ENCODE measurements at places on chromosomes 5 and 9.

DNA sequence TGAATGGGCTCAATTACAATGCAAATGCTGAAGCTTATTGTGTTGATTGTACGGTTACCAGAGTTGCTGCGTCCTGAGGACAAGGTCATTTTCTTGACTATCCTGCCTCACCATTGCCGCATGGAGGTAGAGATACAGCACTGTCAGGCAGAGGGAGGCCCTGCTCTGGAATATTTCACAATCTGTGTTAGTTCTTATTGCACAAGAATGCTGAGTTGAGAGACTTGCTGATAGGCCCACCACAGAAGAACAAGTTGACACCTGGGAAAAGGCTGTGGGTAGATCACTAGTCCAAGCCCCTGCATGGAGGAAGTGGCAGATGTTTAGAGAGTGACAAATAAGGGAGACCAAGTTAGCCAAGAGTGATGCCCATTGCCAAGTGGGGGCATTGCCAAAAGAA is 344.5 kb upstream of the ITGA1 start:
- no peak for DNase-seq
- H3K4me1 ChIP-seq, result no peaks in the 10 kb centered on the region
- H3K36me3 ChIP-seq, result no peaks in the 10 kb centered on the region
- H3K27ac ChIP-seq, result no peak overlapping the region

- DNase-seq, result no peak
- no peaks in the 10 kb centered on the region for H3K4me1 ChIP-seq
- no peak overlapping the region for H3K4me3 ChIP-seq
- no peak overlapping the region for H3K27ac ChIP-seq
- H3K27me3 ChIP-seq, result no peaks in the 10 kb centered on the region
- no peaks in the 10 kb centered on the region for H3K36me3 ChIP-seq
These were observed 92.4 kb upstream of the NR3C1 start for GRCh38 chr5:143495821-143496275.

- H3K27ac ChIP-seq, result no peak overlapping the region
- H3K4me3 ChIP-seq, result no peak overlapping the region
- no peak for DNase-seq
- no peaks in the 10 kb centered on the region for H3K27me3 ChIP-seq
These were observed 766.2 kb downstream of the PTPRD start for GRCh38 chr9:9846557-9846956.

- no peak overlapping the region for H3K4me3 ChIP-seq
- peaks cover 2% of the 10 kb centered on the region for H3K36me3 ChIP-seq
- peaks cover 9% of the 10 kb centered on the region for H3K4me1 ChIP-seq
- H3K27me3 ChIP-seq, result no peaks in the 10 kb centered on the region
These were observed 263.4 kb downstream of the DEPDC1B start for GRCh38 chr5:60436518-60436917.

DNA sequence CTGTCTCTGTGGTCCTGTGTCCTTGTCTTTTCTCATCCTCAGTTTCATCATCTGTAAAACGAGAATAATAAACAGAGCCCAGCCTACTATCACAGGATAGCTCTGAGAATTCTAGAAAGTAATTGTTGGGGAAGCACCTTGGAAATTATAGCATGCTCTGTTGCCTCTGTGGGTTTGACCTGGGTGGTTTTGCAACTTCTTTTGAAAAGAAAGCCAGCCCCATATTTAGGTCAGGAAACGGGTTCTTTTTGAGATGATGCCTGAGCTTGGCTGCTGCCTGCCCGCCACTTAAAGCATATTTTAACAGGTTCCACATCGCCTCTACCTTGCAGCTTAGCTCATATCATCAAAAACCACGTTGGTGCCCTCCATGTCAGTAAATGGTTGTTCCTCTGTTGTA is 111.1 kb downstream of the TLR4 start:
- H3K4me1 ChIP-seq, result peaks cover 15% of the 10 kb centered on the region
- H3K36me3 ChIP-seq, result no peaks in the 10 kb centered on the region
- no peaks in the 10 kb centered on the region for H3K27me3 ChIP-seq
- no peak overlapping the region for H3K4me3 ChIP-seq

DNA sequence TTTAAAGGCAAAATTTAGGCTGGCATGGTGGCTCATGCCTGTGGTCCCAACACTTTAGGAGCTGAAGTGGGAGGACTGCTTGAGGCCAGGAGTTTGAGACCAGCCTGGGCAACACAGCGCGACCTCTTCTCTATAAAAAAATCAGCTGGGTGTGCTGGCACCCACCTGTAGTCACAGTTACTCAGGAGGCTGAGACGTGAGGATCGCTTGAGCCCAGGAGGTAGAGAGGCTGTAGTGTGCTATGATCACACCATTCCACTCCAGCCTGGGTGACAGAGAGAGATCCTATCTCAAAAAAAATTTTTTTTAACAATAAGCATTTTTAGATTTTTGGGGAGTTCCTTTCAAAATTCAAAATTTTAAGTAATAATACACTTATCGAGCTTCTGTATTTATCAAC is 63.3 kb downstream of the SPATA31C2 start:
- H3K4me1 ChIP-seq, result peaks cover 11% of the 10 kb centered on the region
- no peaks in the 10 kb centered on the region for H3K27me3 ChIP-seq
- no peaks in the 10 kb centered on the region for H3K36me3 ChIP-seq
- no peak overlapping the region for H3K27ac ChIP-seq
- DNase-seq, result no peak

GRCh38 chr9:22097707-22098106 is 88.6 kb upstream of the CDKN2B start:
- H3K4me3 ChIP-seq, result no peak overlapping the region
- DNase-seq, result no peak
- H3K27me3 ChIP-seq, result no peaks in the 10 kb centered on the region
- H3K27ac ChIP-seq, result no peak overlapping the region
- H3K4me1 ChIP-seq, result peaks cover 3% of the 10 kb centered on the region
- no peaks in the 10 kb centered on the region for H3K36me3 ChIP-seq

DNA sequence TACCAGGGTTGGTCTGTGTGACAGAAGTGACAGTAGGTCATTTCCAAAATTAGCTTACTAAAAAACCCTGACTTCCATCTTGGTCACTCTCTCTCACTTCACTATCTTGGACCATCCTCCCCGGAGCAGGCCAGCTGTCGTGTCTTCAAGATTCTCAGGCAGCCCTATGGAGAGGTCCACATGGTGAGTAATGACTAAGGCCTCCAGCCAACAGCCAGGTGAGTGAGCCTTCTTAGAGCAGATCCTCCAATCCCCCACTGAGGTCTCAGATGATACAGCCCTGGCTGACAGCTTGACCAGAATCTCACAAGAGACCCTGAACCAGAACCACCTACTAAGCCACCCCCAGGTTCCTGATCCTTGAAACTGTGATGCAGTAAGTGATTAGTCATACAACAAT is 92.0 kb downstream of the DCP2 start:
- no peak for DNase-seq
- no peak overlapping the region for H3K27ac ChIP-seq
- no peaks in the 10 kb centered on the region for H3K36me3 ChIP-seq
- no peaks in the 10 kb centered on the region for H3K27me3 ChIP-seq

DNA sequence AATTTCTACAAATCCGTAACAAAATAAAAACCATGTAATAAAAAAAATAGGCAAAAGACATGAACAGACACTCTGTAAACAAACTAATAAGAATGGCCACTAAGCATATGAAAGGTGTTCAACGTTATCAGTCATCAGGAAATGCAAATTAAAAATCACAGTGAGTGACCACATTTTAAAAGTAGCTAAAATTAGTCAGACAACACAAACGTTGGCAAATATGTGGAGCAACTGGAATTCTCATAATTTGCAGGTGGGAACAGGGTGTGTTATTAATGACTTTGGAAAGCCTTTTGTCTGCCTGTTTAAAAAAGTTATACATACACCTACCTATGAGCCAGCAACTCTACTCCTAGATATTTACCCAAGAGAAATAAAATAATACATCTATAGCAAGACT is 164.4 kb downstream of the RMI1 start:
- no peak overlapping the region for H3K4me3 ChIP-seq
- no peaks in the 10 kb centered on the region for H3K36me3 ChIP-seq
- peaks cover 14% of the 10 kb centered on the region for H3K27me3 ChIP-seq
- no peak for DNase-seq

- no peaks in the 10 kb centered on the region for H3K4me1 ChIP-seq
- H3K27me3 ChIP-seq, result no peaks in the 10 kb centered on the region
- DNase-seq, result no peak
- H3K27ac ChIP-seq, result no peak overlapping the region
- H3K4me3 ChIP-seq, result no peak overlapping the region
These were observed 193.3 kb downstream of the SMARCA2 start for GRCh38 chr9:2208465-2208864.

- no peak overlapping the region for H3K27ac ChIP-seq
- H3K27me3 ChIP-seq, result no peaks in the 10 kb centered on the region
- peaks cover 16% of the 10 kb centered on the region for H3K36me3 ChIP-seq
- H3K4me3 ChIP-seq, result no peak overlapping the region
These were observed 2.4 kb upstream of the PHYKPL start for GRCh38 chr5:178234750-178235587.

DNA sequence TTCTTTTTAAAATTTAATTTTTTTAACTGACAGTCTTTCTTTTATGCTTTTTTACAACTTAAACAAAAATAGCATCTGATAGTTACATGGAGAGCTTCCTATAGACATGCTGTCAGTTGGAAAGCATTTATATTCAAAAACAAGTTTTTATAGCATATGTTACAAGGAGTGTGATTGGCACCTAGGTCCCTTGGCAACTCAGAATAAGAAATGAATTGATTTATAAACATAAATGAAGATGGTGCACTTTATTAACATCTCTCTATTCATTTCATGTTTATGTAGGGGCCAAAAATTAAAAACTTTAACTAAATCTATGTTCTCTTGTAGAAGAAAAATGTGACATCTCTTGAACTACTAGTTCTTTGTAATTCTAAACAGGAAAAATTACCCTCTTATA is 153.2 kb downstream of the XRCC4 start:
- no peaks in the 10 kb centered on the region for H3K4me1 ChIP-seq
- H3K4me3 ChIP-seq, result no peak overlapping the region
- H3K36me3 ChIP-seq, result no peaks in the 10 kb centered on the region

DNA sequence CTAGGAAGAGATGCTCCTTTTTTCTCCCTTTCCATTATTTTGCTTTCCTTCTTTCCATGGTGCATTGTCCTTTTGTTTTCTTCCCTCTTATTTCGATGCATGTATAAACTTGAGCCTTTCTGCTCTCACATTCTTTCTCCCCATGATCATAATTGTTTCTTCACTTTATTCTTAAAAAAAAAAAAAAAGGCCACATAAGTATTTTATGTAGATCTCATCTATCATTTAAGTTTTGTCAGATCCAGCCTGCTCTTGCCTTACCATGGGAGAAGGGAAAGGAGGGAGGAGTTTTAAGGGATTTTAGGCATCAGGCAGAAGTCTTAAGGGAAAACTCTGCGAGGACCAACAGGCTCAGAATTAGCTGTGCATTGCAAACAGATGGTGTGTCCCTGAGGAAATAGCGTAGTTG is 11.1 kb downstream of the TGFBR1 start:
- H3K36me3 ChIP-seq, result no peaks in the 10 kb centered on the region
- H3K4me3 ChIP-seq, result no peak overlapping the region
- peaks cover 42% of the 10 kb centered on the region for H3K4me1 ChIP-seq
- no peak for DNase-seq
- H3K27ac ChIP-seq, result no peak overlapping the region

DNA sequence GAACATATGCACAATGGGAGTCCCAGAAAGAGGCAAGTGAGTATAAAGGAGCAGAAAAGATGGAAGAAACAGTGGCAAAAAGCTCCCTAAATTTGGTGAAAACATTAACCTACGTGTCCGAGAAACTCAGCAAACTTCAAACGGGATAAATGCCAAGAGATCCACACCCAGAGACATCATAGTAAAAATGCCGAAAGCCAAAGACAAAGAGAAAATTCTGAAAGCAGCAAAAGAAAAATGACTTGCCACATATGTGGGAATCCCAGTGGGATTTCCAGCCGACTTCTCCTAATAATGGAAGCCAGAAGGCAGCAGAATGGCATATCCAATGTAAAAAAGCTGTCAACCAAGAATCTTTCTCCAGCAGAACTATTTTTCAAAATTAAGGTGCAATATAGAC is 101.2 kb downstream of the ADAMTS2 start:
- H3K4me3 ChIP-seq, result no peak overlapping the region
- no peaks in the 10 kb centered on the region for H3K4me1 ChIP-seq
- DNase-seq, result no peak
- H3K27ac ChIP-seq, result no peak overlapping the region
- H3K36me3 ChIP-seq, result no peaks in the 10 kb centered on the region

GRCh38 chr9:85554349-85554748 is 187.4 kb downstream of the AGTPBP1 start:
- H3K4me1 ChIP-seq, result no peaks in the 10 kb centered on the region
- no peaks in the 10 kb centered on the region for H3K27me3 ChIP-seq
- DNase-seq, result no peak
- no peak overlapping the region for H3K4me3 ChIP-seq

Data from B cell (primary cell).